Suppressor macrophage (primary cell): ENCODE measurements at places on chromosomes 16 and 17.

GRCh38 chr17:59963738-59964481 lies 630 bp downstream of the RNFT1 start:
- DNase-seq = peak; percentile 85

DNA sequence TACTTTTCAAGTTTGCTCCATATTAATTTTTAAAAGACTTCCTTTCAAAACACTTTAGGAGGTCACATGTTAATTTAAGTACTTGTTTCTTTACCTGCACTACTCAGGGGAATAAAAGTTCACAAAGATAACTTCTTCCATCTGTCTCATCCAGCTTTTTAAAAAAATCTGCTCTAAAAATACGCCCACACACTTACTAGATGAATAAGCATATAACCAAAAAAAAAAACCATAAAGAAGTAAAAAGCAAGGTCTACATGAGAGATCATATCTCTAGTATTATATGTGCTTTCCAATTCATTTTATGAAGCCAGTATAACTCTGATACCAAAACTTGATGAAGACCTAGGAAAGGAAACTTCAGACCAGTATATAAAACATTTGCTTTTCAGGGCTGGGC lies 17.2 kb downstream of the SKAP1 start:
- no peak for DNase-seq

DNA sequence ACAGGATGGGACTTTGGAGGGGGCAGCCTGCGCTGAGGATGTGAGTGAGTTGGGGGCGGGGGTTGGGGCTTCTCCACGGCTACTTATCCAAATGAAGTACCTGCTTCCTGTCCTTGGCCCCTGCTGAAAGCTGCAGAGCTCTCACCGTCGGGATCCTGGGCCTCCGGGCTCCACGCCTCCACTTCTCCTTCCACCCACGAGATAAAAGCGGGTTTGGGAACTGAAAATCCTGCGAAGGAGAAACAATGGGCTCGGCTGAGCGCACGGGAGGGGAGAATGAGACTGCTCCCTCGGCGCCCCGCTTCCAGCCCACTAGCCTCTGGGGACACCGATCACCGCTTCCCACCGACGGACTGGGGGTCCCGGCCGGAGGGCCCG lies 486 bp downstream of the ZNF785 start:
- peak; percentile 76 for DNase-seq

DNA sequence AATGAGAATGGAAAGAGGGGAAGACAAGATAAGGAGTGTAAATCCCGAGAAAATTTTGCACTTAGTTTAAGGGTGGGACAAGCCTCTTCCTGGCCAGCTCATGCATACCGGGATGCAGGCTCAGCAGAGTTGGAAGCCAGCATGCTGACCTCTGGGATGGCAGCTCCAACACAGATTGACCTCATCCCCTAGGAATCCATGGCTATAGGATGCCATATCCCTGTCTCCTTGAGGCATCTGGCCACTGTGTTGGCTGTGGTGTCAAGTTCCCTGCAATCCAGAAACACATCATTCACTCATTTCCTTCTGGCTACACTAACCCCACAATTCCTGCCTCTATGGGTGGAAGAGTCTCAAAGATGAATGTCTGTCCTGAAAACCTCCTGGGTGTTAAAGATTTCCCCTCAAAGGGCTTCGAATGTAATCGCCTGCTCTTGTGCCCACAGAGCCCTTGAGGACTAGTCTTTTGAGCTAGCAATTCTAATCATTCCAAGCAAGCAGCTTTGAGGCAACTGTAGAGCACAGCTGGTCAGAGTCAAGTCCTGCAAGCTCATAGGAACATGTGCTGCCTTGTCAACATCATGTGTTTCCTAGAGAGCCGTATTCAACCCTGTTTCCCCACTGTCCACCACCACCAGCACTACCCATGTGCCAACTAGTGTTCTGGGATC lies 141.4 kb downstream of the PMP22 start:
- DNase-seq = no peak

GRCh38 chr16:3152027-3152276 lies 17.1 kb downstream of the ZNF213 start:
- DNase-seq = no peak

DNA sequence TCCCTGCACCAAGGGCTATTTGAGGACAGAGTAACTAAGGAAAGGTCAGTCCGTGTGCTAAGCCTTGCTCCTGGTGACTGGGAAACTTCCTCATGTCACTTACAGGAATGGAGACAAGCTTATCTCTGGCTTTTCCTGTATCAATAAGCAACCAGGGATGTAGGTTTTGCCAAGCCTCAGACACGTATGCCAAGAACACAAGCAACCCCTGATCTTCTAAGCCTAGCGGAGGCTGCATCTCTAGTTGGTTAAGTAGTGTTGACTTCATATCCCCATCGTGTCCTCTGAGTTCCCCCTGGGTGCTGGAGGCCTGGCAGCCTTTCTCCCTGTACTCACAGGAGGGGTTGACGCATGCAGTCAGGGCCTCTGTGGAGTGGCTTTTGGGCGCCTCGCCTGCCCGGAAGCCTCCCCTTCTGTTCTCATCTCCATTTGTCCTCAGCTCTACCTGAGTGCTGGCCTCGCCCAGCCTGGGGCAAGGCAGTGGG lies 1.4 kb upstream of the C1QTNF1 start:
- DNase-seq = no peak

DNA sequence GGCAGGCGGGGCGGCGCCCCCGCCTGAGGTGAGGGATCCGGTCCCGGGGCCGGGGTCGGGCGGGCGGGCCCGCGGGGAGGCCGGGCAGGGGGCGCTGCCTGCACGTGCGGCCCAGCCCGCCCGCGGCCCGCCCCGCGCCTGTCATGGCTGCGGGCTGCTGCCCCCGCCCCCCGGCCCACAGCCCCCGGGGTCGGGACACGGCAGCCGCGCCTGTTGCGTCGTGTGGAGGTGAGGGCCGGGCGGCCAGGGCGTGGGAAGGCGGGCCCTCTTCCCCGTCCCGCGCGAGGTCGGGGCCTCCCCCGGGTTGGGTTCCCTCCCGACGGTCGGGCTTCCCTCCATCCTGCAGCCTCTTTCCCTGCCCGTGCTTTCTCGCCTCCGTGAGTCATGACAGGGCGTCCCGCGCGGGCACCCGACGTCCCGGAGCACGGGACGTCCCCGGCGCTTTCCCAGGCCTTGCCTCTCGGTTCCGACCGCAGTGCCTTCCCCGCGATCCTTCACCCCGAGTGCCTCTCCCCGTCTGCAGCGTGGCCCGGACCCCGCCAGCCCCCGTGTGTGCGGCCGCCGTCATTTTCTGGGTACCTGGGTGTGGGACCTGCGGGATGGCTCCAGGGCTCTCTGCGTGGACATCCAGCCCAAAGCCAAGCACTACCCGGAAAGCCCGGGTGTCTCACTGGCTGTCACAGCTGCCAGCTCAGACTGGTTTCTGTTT lies 76.7 kb downstream of the CHD9 start:
- DNase-seq = peak; percentile 66

GRCh38 chr16:47470810-47471209 lies 9.7 kb downstream of the PHKB start:
- DNase-seq = no peak

DNA sequence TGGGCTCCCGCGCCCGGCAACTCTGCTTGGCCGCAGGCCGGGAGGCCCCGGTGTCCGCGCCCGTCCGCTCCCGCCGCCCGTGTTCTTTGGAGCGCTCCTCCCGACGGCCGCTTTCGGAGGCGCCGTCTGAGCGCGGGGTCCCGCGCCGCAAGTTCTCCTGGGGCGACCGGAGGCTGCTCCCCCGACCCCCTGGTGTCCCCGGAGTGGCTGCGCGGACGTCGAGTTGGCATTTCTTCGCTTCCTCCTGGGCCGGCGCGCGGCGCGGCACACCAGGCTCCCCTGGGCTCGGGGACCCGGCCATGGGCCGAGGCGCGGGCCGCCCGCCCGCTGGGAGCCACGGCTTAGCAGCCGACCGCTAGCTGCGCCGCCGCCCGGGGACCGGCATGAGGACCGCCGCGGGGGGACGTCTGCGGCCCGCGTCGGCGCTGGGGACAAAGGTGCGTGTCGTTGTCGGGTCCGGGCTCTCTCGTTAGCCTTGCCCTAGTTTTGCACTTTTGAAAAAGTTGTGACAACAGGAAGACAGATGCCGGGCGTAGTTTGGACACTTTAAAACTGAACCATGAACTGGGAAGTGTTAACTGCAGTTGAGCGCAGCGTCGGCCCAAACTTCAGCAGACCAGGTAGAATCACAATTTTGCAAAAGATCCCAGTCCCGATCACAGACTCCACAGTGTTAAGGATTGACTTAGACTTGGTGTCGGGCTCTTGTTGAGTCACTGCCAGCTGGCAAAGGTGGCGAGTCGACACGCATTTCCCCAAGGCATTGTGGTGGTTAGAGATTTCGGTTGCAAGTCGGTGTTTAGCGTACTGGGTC lies 700 bp downstream of the UBN1 start:
- DNase-seq = peak; percentile 47

DNA sequence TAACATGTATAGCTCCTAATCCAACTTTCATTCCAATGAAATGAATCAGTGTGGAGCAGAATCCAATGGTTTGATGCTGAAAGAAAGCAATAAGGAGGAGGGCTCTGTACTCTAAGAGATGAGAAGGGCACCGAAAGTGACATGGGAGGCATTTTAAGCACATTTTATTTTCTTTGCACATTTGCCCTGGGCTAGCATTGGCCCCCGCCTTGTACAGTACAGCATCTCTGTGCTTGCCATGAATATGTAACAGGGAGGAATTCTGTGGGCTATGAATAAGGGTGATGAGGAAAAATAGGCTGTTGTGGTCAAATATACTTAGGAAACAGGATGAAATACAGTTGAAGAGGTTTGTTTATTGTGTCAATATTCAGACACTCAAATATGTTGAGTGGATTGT lies 45.2 kb upstream of the SHISA6 start:
- no peak for DNase-seq

DNA sequence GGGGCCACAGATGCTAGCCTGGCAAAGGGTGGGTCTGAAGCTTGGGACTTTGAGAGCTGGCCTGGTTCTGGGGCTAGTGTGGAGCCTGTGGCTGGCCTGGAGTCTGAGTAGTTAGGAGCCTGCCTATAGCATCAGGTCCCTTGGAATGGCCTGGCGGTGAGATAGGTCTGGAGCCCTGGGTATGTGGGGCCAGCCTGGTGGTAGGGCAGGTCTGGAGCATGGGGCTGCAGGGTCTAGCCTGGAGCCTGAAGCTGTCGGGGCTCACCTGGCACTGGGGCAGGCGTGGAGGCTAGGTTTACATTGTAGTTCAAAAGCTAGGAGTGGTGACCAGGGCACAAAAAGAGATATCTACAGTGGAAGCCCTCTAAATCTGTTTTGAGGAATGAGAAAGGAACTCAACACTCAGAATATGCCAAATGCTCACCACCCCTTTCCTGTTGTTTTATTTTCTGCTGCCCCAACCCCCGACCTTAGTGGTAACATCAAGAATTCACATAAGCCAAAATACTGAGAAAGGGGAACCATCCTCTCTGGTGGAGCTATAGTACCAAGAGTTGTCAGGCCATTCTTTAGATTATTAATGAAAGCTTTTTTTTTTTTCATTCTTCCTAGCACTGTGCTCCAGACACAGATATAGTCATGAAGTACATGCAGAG lies 100.3 kb downstream of the TANC2 start:
- DNase-seq = peak; percentile 7

- DNase-seq = peak; percentile 67
These were observed 5.4 kb upstream of the G6PC1 start for GRCh38 chr17:42895185-42895555.

DNA sequence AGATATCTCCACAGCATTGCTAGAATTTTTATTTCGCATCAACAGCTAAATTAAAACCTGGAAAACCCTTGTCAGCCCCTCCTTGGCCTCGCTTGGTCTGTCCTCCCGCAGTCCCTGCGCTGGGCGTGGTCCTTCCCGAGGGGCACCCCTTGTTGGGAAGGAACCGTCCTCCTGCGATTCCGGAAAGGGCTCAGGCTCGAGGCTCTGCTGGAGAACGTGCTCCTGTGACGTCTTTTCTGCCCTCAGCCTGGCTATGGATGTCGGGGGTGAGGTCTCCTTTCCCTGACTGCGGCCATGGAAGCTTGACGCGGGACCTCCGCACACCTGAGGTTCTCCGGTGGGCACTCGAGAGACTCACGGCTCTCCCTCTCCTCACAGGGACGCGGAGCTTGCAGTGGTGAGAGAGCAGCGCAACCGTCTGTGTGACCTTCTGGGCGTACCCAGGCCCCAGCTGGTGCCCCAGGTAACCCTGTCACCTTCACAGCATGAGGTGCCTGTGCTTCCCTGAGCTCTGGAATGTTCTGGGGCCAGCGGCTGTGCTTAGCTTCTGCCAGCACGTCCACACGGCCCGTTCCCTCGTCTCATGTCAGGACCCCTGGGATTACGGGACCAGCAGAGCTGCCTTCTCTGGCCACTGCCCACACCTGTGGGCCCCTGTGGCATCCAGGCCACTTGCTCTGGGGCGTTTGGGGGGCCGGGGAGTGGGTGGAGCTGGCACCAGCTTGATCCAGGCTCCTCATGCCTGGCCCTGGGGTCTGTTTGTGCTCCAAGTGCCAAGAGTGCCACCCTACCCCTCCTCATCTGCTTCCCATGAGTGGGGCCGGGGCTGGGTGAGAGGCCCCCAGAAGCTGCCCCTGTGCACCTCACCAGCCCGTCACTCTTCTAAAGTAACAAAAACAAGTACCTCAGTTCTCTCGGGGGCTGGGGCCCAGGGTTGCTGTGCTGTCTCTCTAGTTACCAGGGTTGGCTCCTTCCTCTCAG lies 101.5 kb upstream of the ZNF750 start:
- DNase-seq = no peak

DNA sequence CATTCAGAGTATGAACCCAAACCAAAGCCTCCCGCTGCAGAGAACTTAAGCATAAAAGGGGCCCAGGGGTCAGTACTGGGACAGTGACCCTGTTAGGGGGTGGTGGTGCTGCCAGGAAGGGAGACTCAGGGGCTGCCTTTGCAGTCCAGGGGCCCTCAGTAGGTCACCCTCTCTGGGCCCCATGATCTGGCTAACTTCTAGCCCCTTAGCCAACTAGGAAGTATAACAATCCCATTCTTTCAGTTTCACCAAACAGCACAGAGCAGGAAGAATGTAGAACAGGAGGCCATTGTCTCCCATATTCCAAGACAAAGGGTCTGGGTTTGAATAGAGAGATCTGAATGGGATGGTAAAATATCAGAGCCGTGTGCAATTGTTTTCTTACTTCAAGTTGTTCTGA lies 378.6 kb upstream of the C16orf82 start:
- no peak for DNase-seq

DNA sequence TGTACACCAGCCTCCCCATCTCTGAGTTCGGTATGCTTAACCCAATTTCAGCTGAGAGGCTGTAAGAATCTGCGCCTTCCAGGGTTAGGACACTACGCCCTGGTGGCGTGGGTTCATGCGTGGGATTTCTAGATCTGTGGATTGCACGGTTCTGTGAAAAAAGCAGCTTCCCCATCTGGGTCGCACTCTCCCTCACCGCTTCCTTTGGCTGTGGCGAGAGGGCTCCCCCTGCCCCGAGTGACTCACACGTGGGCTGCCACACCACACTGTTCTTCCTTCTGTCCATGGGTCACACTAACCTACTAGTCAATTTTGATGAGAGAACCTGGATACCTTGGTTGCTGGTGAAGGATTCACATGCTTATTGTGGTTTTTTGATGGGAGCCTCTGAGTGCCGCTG lies 256.0 kb upstream of the MAF start:
- peak; percentile 31 for DNase-seq

- DNase-seq = no peak
These were observed 666 bp downstream of the HGS start for GRCh38 chr17:81684442-81684911.
